NCI-H2081 (cell line): ENCODE measurements at places on chromosomes 2 and 18.

DNA sequence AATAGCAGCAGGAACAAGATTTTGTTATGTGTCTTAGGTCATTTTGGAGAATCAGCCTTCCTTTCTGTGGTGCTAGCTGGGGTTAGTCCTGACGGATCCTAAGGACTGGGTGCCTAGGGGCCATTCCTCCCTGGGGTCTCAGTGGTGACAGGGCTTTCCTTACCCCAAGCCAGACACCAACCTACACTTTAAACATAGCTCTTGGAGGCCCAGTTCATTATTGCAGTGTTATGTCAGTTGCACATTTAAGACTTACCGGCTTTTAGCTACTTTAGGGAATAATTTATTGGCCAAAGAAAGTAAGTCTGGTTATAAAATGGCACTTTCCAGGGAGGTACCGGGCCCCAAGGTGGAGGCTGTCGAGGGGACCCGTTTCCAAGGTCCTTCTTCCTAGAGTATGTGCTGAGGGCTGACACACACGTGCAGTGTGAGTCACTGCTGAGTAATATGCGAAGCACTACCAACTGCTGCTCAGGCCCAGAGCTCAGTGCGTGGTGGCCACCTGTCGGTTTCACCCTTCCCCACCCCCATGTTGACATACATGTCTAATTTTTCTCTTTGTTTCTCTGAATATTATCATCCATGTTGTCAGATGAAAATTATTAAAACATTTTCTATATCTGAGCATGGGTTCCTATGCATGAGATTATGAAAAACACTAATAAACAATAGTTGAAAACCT is 37.0 kb upstream of the GRHL1 start:
- DNase-seq: no peak

- DNase-seq: no peak
These were observed 179.1 kb downstream of the ERBB4 start for GRCh38 chr2:212359425-212360067.

GRCh38 chr2:205636549-205637319 is 45.6 kb upstream of the NRP2 start:
- DNase-seq: no peak

DNA sequence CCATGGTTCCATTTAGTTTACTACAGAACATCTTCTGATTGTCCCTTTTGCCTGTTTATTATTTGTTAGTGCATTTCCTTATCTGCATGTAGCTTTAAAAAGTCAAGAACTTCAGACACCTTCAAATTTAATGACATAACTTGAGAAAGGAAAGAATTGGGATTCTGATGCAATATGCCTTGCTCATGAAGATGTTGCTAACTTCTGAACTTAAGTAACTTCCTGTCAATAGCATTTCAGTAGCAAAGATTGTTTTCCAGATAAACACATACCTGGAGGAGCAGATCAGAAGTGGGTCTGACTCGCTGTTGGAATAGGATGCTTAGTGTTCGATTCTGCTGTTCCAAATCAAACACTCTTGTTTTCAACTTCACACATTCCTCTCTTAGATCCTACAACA is 190.2 kb upstream of the LYPD1 start:
- no peak for DNase-seq

- DNase-seq: no peak
These were observed 30.1 kb downstream of the SPRED2 start for GRCh38 chr2:65402323-65402722.

GRCh38 chr2:239302808-239303557 is 97.8 kb downstream of the HDAC4 start:
- no peak for DNase-seq

DNA sequence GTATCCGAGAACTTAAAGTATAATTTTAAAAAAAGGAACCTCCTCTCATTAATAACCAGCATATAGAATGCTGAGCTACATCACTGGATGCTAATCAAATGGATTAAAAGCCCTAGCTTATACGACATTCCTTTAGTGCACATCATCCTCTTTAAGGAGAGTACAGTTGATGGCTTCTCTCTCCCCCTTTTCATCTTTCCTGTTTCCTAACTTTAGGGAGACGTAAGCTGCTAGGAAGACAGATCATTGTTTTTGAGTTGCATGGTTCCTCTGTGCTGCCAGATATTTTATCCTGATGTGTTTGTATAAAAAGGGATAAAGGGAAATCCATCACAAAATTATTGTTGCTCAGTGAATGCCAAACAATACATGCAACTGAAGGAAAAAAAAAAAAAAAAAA is 94.2 kb downstream of the SLC8A1 start:
- DNase-seq: no peak

- no peak for DNase-seq
These were observed 9.8 kb downstream of the TUBB6 start for GRCh38 chr18:12317664-12318333.

DNA sequence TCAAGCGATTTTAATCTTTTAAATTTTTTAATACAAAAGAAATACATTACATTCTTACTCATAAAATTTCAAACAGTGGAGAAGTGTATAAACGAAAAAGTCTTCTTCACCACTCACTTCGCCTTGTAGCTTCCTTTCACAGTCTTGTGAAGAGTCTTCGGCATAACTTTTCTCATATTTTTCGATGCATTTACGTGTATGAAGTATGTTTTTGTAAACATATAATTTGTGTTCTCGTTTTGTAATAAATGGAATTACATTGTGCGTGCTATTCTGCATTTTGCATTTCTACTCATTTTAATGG is 1.1 kb downstream of the SP140L start:
- no peak for DNase-seq

DNA sequence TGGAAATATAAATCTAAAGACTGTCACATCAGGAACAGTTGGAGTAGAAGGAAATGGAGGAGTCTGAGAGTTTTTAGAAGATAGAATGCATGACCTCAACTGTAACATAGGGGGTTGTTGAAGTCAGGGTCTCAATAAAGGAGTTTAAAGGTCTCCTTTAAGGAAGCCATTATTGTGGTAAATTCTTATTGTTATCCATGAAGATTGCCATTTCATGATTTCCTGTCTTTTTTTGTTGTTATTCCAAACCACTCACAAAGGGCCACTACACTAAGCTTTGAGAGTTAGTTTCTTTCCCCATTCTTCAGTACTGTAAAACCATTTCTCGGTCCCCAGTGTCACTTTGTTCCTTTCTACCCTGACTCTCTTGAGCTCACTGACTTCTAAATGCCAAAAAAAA is 134.0 kb downstream of the DTNA start:
- no peak for DNase-seq

GRCh38 chr2:5365871-5366461 is 326.2 kb upstream of the SOX11 start:
- peak; percentile 87 for DNase-seq

DNA sequence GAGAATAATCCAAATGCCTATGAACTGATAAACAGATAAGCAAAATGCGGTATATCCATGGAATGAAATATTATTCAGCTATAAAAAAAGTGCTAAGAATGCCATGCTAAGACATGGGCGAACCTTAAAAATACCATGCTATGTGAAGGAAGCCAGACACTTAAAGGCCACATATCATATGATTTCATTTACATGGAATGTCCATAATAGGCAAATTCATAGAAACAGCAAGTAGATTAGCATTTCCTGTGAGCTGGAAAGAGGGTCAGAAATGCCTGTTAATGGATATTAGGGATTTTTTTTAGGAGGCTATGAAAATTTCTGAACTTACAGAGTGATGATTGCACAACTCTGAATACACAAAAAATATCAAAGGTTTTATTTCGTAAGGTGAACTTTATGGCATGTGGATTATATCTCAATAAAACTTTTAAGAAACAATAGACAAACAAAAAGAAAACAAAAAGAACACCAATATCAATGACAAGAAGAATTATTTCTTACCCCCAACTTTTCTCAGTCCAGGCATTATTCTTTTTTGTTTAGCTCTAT is 1207.7 kb downstream of the SUCLG1 start:
- no peak for DNase-seq

DNA sequence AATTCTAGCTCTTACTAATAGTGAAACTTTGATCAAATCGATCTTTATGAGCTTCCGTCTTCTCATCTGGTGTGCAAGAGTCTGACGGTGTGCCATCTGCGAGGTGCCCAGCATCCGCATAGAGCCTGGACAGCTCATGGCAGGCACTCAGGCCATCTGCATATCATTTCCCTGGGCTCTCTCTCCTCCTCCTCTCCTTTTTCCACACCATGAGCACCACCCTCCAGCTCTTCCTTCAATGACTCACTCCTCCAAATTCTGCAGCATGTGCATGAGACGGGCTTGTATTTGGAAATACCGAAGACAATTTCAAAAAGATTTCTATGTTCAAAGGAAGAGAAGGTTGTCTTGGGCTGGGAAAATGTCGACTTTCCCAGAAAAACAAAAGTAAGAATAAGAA is 161.1 kb downstream of the CCBE1 start:
- no peak for DNase-seq

DNA sequence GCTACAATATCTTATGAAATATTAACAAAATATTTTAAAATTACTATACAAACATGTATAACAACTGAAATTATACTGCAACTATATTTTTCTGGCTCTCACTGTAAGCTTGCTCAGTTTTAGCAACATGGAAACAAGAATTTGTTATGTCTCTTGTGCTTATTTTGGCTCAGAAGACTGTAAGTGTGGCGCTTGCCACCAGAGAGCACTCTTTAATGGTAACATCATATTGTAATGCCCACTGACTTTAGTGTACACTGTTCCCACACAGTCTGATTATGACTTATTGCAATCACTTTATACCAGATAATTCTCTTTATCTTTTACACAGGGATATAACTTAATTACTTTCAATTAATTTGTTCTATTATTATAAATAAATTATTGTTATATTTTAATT is 1500.6 kb upstream of the TMEFF2 start:
- peak; percentile 45 for DNase-seq

DNA sequence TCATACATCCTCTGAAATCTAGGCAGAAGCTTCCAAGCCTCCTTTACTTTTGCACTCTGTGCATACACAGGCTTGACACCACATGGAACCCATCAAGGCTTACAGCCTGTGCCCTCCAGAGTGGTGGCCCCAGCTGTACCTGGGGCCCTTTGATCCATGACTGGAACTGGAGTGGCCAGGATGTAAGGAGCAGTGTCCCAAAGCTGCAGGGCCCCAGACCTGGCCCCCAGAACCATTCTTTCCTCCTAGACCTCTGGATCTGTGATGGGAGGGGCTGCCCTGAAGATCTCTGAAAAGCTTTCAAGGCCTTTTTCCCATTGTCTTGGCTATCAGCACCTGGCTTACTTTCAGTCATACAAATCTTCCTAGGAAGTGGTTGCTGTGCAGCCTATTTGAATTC is 63.1 kb upstream of the NOL4 start:
- no peak for DNase-seq

- DNase-seq: no peak
These were observed 26.5 kb upstream of the PIK3C3 start for GRCh38 chr18:41928581-41928980.

DNA sequence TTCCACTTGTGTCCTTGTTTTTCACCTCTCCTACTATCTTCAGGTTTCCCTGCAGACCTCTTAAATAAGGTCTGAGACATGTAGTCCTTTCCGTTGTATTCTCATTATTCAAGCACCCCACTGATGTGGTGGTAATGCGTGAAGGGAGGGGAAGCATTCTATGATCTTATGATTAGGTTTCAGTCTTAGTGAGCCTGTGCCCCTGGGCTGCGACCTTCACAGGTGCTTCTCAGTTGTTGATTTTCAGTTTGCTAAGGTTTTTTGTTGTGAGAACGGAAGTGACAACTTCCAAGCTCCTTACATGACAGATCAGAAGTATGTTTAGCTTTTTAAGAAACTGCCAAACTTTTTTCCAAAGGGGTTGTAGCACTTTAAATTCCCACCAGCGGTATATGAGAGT is 41.3 kb downstream of the VPS54 start:
- no peak for DNase-seq

DNA sequence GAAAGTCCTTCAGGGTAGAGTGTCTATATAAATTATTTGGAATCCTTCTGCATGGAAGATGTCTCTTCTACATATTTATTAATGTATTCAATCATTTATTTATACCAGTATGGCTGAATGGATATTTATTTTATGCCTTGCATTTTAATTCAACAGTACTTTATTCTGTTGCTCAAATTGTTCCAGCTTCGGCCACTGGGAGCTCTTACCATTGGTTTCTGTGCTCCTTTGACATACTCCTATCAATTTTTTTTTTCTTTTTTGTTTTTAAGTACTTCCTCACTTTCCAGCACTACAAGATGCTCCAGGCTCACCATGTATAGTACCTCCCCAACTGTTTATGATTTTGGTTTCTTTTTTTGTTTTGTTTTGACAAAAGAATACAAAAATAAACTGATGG is 39.4 kb upstream of the WIPF1 start:
- no peak for DNase-seq

DNA sequence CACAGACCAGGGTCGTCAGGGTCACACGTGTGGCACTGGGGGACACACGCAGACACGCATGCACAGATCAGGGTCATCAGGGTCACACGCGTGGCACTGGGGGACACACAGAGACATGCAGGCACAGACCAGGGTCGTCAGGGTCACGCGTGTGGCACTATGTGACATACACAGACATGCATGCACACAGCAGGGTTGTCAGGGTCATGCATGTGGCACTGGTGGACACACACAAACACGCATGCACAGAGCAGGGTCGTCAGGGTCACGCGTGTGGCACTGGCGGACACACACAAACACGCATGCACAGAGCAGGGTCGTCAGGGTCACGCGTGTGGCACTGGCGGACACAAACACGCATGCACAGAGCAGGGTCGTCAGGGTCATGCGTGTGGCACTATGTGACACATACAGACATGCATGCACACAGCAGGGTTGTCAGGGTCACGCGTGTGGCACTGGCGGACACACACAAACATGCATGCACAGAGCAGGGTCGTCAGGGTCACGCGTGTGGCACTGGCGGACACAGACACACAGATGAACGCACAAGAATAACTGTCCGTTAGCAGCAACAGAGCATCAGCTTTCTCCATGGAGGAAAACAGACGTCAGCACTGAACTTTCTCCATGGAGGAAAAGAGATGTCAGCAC is 34.9 kb downstream of the HDAC4 start:
- DNase-seq: no peak

DNA sequence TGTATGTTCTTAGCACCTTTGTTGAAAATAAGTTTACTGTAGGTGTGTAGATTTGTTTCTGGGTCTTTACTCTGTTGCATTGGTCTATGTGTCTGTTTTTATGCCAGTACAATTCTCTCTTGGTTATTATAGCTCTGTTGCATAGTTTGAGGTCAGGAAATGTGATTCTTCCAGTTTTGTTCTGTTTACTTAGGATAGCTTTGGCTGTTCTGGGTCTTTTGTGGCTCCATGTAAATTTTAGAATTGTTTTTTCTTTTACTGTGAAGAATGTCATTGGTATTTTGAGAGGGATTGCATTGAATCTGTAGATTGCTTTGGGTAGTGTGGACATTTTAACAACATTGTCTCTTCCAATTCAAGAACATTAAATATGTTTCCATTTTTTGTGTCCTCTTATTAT is 69.1 kb downstream of the ANKRD62 start:
- DNase-seq: no peak

- DNase-seq: no peak
These were observed 7.7 kb upstream of the RHBDD1 start for GRCh38 chr2:226828191-226828590.

DNA sequence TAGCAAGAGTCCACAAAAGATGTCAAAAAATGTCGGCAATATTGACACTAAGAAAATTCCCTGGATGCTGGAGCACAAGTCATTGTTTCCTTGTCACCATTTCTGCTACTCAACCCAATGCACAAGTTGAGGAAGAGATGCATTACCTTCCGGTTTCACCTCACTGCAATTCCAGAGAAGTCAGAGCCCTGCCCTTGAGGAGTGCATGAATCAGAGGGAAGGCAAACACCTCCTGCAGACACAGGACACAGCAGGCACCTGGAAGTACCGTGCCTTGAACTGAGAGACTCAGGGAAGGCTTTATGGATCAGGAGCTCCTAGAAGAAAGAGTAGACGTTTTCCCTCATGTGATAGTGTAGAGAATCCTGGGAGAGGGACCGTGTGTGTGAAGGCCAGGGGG is 62.7 kb upstream of the ARL4C start:
- DNase-seq: no peak
